Gastroesophageal sphincter (tissue), 4 donors: ENCODE measurements at places on chromosomes 2 and 18. TPM values are rescaled to one million over a fixed set of nuclear protein-coding genes. Genes with fewer than 3 reads are reported as not detected.

DNA sequence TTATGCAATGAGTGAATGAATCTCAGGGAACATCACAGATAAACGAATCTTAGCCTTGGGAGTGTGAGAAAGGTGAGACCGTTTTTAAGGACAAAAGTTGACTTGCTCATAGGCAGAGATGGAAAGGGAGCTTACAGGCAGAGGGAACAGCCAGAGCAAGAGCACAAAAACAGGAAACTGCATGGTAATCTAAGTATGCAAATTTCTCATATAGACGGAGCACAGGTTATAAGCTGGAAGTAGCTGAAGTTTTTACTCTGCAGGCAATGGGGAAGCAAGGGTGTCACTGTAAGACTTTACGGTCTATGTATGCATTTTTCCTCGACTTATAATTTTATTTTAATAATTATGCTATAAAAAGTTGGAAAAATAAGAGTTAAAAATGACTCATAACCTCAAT is 44.8 kb upstream of the STRN start:
- ATAC-seq: no peak

DNA sequence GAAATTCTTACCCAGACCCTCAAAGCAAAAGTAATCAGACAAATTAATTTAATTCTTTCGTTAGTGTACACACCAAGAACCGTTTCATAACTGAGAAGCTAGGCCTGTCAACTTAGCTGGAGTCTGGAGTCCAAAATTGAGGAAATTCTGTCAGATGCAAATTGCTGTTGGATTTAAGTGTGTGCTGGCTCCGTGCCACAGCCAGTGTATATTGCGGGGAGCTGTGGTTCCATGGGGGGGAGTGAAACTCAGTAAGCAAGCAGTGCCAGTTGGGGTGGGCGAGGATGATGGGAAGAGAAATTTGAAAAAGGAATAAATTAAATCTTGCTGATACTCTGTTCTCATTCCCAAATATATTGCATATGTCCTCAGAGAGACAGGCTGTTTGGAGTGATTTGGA is 4.0 kb downstream of the ARPC2 start:
- ATAC-seq: no peak

DNA sequence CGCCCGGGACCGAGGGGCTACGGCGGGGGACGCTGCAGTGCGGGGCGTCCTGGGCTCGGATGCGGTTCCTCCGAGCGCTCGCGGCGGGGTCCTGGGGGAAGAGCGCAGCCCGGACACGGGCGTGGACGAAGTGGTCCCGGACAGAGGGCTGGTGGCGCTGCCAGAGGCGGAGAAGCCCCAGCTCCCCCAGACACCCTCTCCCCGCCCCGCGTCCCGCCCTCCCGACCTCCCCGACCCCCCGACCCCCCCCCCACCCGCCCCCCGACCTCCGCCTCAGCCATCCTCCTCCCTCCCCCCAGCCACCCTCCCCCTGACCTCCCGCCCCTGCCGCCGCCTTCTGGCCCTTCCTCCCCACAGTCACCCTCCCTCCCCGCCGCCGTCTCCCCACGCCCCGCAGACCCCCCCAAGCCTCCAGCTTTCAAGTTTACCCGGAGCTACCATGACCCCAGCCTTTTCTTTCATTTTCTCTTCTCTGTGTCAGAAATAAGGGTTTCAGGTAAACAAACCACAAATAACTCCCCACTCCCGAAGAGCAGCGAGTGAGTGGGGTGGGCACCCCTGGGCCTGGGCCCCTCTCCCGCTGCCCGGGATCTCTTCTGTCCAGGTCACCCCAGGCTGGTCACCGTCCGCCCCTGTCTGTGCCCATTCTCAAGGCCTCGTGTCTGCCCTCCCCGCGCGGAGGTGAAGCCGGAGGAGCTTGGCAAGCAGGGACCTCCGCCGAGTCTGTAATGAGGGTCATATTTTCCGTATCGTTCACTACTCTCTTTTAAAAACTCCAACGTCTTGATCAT is 5.1 kb downstream of the NFATC1 start:
- ATAC-seq: no peak

DNA sequence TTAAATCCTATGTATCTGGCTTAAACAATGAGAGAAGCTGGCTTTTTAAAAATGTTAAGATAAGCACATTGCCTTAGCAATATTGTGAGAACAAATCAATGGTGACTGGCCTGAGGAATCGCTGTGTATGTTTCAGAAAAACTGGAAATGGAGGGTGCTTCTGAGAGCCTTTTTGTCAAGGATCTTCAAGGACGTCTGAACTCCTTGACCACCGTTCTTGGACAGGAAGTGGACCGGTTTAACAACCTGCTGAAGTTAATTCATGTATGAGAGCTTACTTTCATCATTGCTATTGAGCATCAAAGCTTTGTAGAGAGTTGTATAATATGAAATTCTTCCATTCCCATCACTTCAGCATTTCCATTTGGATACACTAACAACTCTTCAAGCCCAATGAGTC is 72.6 kb downstream of the TRABD2A start:
- no peak for ATAC-seq

GRCh38 chr2:37375741-37376288 is 31.4 kb downstream of the QPCT start:
- no peak for ATAC-seq

- no peak for ATAC-seq
Measured at GRCh38 chr2:165833156-165833555, 39.1 kb upstream of the GALNT3 start.

GRCh38 chr2:138948070-138948539 is 167.9 kb upstream of the NXPH2 start:
- no peak for ATAC-seq

DNA sequence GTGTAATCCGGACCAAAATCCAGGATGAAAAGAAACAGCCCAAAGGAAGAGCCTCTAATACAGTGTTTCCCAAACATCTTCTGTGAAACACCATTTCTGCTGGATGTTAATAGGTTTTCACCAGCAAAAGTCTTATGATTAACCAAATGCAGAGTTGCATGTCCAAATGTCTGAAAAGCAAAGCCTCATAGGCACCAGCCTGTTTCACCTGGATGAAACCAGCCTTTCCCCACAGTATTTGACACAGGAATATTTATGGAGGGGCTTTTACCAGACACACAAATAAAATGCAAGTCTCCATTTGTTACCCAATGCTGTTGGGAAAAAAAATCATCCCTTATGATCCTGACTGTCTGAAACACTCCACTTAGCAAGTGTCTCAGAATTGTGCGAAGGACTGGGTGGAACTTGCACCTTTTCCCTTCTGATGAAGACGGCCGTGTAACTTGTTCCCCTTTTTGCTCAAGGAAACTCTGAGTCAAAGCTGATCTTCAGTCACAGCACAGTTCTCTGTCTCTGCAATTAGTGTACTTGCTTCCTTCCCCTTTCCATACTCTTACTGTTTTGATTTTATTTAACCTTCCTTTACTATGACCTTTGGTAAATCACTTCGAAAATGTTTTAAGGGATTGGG is 70.3 kb upstream of the IL1R2 start:
- peak; percentile 28 for ATAC-seq

DNA sequence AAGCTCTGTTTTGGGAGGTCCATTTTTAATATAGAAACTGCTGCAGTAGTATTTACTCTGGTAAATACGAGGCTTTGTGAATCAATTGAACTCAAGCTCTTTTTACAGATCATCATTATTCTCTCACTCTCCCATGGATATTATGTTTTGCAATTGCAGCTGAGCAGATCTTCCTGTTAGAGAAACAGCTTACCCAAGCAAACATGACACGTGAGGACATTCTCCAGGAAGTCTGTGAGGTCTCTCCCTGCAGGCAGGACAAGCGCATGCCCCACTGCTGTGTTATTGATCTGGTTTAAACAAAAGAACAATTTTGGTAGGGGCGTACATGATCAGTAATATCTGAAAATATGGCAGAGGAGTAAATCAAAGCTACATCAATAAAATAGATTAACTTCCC is 72.1 kb downstream of the COL6A3 start:
- ATAC-seq: peak; percentile 56

DNA sequence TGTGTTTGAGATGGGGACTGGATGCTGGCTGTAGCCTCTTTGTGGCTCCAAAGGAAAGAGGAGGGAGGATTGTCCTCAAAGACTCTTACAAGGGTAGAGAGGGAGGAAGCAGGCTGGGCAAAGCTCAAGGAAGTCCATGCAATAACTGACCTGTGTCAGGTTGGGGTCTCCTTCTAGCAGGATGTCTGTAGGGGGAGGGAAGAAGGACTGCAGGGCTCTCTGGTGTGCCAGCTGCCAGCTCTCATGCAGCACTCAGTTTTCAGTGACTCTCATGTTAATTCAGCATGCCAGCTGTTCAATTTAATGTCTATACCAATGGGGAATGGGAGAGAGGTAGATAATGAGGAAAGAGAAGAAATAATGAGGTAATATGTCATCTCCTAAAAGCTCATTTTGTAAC is 85.3 kb upstream of the RANBP2 start:
- no peak for ATAC-seq

DNA sequence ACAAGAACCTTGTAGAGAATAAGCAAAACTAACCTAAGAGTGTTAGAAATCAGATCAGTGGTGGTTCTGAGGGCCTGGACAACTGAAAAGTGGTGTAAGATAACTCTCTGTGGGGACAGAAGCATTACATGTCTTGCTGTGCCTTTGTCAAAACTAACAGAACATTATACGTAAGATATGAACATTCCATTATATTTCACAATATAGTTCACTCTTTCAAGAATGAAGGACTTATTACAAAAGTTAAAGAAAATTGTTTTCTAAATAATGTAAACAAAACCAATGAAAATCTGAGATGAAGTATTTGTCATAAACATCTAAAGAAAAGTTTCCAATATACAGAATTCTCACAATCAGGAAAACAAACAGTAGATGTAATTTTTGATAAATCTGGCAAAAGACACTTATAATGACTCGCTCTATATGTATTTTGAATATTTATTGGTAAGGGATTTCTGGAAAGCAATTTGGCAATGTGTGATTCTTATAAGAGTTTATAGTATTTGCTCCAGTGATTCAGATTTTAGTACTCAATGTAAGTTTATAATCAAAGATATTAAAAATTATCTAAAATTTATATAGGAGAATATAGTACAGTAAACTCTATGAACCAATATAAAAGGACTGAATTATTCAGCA is 258.4 kb downstream of the CD226 start:
- no peak for ATAC-seq

GRCh38 chr2:112683550-112684414 is 37.0 kb upstream of the NT5DC4 start:
- ATAC-seq: no peak

GRCh38 chr2:30776831-30777635 is 30.2 kb downstream of the CAPN13 start:
- ATAC-seq: no peak

DNA sequence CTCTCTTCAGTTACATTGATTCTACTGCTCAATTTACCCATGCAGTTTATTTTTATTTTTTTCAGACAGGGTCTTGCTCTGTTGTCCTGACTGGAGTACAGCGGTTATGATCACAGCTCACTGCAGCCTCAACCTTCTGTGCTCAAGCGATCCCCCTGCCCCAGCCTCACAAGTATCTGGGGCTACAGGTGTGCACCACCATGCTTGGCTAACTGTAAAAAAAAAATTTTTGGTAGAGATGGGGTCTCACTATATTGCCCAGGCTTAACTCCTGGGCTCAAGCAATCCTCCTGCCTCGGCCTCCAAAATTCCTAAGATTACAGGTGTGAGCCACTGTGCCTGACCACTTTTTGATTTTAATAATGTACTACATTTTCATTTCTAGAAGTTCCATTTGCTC is 93.8 kb upstream of the RNU4ATAC start:
- ATAC-seq: no peak

DNA sequence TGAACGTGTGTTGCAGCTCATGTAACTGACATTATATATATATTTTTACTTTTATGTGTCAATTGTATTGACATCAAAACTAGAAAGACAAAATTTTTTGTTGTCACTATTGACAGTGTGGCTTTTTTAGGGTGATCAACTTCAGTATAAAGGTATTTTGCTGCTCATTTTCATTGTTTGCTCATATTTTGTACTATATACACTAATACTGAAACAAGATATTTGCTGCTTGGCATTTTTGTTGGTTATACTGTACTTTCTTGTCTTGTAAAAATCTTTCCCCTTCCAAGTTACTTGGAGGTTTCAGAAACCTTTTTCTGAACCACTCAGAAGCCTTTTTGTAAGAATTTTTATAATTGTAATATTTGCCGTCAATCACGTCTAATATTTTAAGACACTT is 16.5 kb downstream of the AFTPH start:
- no peak for ATAC-seq

GRCh38 chr2:166375736-166376487 is at the start of gene SCN9A:
Gene SCN9A, minus strand, starts transcription at chr2:166375944. Its CDS starts 64,188 bp downstream, at chr2:166311756.
- ATAC-seq: peak; percentile 92

- ATAC-seq: no peak
Measured at GRCh38 chr2:58788402-58788801, 547.3 kb upstream of the FANCL start.

GRCh38 chr2:161703863-161704262 is 79.6 kb downstream of the SLC4A10 start:
- no peak for ATAC-seq

DNA sequence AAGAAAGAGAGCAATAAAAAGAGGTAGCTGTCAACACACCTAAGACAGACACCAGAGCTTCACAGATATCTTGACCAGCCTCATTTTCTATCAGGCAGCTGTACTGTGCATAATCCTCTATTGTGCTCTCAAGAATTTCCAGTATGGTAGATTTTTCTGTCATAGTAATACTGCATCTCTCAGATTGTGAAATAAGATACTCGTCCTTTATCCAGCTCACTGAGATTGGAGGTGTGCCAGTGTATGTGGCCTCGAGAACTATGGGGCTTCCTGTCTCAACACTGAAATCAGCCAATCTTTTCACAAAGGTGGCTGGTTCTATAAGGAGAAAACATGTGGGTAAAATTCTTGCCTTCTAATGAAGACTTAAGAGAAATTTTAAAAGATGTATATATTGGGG is 88.9 kb downstream of the TTN start:
- no peak for ATAC-seq

DNA sequence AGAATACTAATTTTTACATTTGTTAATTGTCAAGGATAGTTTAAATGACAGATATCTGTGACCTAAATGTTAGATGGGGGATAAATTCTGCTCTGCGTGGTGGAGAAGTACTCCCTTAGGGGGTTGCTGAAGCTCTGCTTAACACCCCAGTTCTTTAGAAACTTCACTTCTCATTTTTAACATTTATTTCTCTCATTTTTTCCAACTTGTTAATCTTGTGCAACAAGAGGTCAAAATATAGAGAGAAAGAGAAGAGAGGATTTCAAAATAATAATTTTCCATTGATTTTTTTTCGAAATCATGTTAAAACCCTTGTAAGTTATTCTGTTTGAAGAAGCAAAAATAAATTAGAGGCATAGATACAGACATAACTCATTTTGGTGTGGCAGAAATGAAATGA is 61.3 kb upstream of the SLC8A1 start:
- no peak for ATAC-seq

GRCh38 chr2:31003749-31004148 is 134.5 kb downstream of the GALNT14 start:
- ATAC-seq: no peak

GRCh38 chr18:74534150-74534969 is at the start of gene CNDP1:
Gene CNDP1, plus strand, starts transcription at chr18:74534500. Its CDS starts 168 bp downstream, at chr18:74534668.
- ATAC-seq: no peak

The MAPK4 gene
- 13.7 TPM for total RNA-seq

The METTL8 gene
- 35.1 TPM for total RNA-seq

The IMMT gene
- 72.3 TPM for total RNA-seq

The RESP18 gene
- total RNA-seq: not detected

The CNGA3 gene
- total RNA-seq: 1.1 TPM

The KCNE4 gene
- total RNA-seq: 13.0 TPM

The NPAS2 gene
- 11.8 TPM for total RNA-seq

The CFAP65 gene
- total RNA-seq: not detected

The TMEM87B gene
- 12.5 TPM for total RNA-seq
